ENCODE measurements at places on chromosomes 6 and 20.

GRCh38 chr6:56445818-56446217 lies 196.9 kb downstream of the DST start:
- DNase-seq = no peak

- no peak for DNase-seq
These were observed 334.7 kb downstream of the BCKDHB start for GRCh38 chr6:80441131-80441530.

DNA sequence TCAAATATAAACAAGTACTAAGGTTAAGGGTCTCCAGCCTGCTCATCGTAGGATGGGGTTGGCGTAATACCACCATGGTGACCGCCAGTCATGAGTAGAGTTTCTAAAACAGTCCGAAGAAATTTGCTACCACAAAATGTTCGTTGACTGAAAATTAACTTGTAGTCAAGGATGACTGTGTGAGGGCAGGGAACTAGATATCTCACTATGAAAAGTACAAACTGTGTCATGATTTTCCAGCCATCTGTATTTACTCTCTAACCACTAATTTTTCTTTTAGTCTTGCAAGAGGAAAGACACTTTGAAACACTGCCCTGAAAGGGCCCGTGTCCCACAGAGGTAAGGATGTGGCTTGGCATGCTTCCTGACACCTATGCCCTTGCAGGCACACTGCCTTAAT lies 99.7 kb downstream of the IRF4 start:
- DNase-seq = no peak

DNA sequence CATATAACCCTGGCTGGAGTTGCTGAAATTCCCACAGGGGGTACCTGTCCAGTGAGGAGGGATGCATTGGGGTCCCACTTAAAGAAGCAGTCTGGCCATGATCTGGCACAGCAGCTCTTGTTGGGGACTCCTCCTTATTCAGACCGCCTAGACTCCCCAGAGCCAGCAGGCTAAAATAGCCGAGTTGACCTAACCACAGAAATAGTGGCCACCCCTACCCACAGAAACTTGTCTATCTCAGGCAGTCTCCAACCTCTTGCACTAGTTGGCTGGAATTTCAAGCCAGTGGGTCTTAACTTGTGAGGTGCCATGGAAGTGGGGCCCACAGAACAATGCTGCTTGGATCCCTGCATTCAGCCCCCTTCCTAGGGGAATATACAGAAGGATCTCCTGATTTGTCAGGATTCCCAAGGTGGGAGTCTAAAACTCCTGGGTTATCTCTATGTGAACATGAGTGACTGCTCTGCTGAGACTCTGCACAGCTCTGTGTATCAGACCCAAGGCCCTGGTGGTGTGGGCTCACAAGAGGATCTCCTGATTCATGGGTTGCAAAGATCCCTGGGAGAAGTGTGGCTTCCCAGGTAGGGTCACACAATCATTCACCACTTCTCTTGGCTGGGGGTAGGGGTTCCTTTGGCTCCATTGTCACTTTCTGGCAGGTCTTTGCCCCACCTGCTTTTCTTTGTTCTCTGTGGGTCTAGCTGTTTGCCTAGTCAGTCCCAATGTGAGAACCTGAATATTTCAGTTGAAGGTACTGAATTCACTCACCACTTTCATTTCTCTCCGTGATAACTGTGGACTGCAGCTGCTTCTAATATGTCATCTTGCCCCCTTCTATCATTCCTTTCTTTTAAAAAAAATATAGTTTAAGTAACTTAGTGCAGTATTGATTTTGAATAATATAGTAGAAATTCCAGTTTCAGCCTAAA lies 65.5 kb upstream of the CLVS2 start:
- no peak for DNase-seq

DNA sequence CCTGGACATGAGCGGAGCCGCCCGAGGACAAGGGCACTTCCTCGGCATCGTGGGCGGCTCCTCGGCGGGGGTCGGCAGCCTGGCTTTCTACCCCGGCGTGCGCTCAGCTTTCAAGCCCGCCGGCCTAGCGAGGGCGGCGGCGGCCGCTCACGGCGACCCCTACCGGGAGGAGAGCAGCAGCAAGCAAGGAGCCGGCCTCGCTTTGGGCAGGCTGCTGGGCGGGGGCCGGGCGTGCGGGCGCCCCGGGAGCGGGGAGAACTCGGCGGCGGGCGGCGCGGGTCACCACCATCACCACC lies 6.7 kb downstream of the PRDM13 start:
- DNase-seq = peak; percentile 60

GRCh38 chr6:11230158-11231107 lies 2.0 kb downstream of the NEDD9 start:
- no peak for DNase-seq

DNA sequence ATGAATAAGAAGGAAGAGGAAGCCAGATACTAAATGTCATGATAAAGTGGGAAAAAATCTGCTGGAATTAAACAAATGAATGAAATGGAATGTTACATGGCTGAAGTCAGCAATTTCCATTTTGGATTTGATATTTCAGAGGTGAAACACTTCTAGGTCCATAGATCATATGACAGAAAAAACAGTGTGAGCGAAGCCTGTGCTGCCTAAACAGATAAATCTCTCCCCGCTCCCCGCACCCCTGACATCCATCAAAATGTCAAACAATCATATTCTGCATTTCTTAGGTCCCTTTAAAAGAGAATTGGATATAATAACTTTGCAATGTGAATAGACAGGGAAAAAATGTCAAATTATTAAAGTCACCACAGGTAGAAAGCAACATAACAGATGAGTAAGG lies 26.0 kb upstream of the TRDN start:
- DNase-seq = no peak

- no peak for DNase-seq
These were observed 115.2 kb upstream of the NXT1 start for GRCh38 chr20:23235173-23236027.
